ENCODE measurements at places on chromosomes 2 and 18. TPM values are rescaled to one million over a fixed set of nuclear protein-coding genes. Genes with fewer than 3 reads are reported as not detected.

The POMC gene
- 5.3 TPM for total RNA-seq

The OSBPL6 gene
- total RNA-seq: 4.6 TPM

The ZNG1B gene
- total RNA-seq: 35.3 TPM

The CDCA7 gene
- 1.4 TPM for total RNA-seq

The LHCGR gene
- 0.10 TPM for total RNA-seq

The SLC38A11 gene
- total RNA-seq: 1.0 TPM

The ADGRF3 gene
- not detected for total RNA-seq

The CAPN14 gene
- total RNA-seq: 0.42 TPM

Data from left ventricle myocardium superior (tissue), 1 donor.